ENCODE measurements at places on chromosomes 5 and 9. TPM values are rescaled to one million over a fixed set of nuclear protein-coding genes. Genes with fewer than 3 reads are reported as not detected.

Gene KIAA0825
- 0.46 TPM for polyA plus RNA-seq

Gene MAT2B
- polyA plus RNA-seq: 41.7 TPM

Gene CNTLN
- 2.9 TPM for polyA plus RNA-seq

Gene SV2C
- not detected for polyA plus RNA-seq

Gene NTNG2
- polyA plus RNA-seq: 0.84 TPM

GRCh38 chr9:84863372-84863771 is 193.8 kb downstream of the NTRK2 start:
- DNase-seq: no peak

DNA sequence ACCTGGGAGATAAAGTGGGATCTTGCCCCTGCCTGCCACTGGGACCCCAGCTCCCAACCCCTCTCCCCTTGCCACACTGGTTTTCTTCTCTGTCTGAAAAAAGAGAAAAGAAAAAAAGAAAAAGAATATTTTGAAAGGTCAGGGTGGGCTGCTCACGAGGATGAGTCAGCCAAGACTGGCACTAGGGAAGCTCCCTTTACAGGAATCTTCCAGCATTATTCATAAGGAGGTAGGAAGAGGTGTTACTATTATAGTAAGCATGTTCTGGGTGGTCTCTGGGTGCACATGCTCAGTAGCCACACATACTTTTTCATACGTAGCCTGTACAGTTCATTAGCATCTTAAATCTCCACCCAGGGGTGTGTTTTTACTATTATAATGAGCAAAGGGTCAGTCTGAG is 46.8 kb upstream of the HAND1 start:
- no peak for DNase-seq

- DNase-seq: no peak
Observed at GRCh38 chr5:3249401-3249800, 346.2 kb upstream of the IRX1 start.

DNA sequence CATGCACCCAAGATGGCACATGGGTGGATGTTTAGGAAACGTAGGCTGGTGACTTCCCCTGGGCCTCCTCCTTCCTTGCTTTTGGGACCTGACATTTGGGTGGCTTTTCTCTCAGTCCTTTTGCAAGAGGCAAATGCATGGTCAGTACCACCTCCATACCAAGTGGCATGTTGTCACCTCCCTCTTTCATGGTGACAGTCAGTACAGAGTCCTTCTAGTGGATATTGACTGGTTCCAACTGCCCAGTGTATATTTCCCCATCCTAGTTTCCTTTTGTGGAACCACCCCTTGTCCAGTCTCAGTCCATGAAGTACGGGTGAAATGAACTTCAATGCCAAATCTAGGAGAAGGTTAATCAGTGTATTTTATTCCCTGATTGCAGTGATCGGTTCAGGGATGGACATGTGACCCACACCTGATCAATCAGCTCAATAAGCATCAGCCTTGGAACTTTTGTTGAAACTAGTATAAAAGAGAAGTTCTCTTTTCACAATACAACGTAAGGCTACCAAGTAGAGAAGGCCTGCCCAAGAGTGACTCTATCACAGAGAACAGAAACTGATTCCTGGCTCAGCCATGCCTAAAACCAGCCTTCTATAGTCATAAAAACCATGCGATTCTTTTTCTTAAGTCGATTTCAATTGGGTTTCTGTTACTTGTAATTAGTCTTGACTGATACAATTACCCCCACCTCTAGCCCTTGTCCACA is 143.4 kb upstream of the KLF9 start:
- DNase-seq: no peak

- DNase-seq: no peak
Observed at GRCh38 chr9:4774209-4774608, 18.5 kb upstream of the RCL1 start.

DNA sequence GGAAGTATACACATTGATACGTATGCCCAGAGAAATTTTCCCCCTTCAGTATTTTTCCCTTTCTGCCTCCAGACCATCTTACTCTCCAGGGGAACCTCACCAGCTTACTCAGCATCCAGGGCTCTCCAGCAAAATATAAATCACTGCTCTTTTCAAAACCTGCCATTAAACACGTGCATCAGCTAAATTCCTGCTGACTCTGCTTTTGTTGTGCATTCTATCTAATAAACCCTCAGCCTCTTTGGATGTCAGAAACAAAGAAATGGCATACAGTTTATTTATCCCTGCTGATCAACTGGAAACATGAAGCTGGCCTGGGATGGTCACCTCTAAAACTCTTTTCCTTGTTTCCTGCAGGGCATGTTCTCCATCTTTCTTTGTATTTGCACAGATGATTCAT is 126.8 kb downstream of the TRPM3 start:
- DNase-seq: no peak

DNA sequence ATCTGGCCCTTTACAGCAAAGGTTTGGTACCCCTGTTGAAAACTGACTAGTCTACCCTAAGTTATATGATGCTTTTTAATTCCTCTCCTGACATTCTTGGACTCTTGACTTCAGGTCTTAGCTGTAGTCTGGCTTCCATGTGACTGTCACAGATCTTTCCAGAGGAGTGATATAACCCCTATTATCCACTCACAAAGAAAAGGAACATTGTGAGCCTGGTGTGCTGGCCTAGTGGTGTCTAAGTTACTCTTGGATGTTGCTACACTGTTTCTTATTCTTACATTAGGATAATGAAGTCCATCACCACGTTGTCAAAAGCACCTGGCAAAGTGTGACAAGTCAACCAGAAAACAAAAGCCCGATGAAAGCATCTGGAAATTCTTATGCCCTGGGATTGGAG is 49.8 kb downstream of the RAD23B start:
- DNase-seq: no peak

DNA sequence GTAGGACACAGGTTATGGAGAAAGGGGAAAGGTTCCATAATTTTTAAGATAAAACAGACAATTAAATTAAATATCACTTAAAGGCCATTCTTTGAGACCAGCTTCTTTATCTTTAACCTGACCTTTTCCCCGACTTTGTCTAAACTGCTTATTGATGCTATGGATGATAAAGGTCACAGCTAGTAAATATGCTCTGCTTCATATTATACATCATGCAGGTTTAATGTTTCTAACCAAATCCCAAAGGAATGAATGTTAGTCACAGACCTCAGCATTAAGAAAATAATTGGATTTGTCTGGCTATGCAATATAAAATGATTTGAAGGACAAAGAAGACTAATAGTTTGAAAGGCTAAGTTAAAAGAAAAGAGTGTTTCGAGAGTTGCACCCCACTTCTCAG is 147.6 kb downstream of the ST8SIA4 start:
- peak; percentile 10 for DNase-seq

- peak; percentile 88 for DNase-seq
Observed at GRCh38 chr5:124742983-124743601, 3.3 kb downstream of the ZNF608 start.

- no peak for DNase-seq
Observed at GRCh38 chr9:91151718-91152095, 210.0 kb downstream of the AUH start.

DNA sequence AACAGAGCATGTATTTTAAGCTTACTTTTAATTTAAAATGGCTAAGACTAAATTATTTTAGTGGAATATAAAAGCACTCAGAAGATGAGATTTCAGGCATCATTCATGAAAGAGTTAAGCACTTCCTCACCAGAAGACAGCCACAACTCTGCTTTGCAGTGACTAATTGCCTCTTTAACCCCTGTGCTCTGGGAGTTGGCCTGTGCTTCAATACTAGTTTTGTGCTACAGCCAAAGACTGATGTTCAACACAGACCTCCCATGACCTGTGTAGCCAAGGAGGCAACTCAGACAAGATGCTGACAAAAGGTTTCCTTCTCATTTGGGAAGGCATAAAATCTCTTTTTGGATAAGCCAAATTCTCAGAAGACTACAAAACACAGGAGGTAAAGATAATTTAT is 353.5 kb downstream of the FBXL17 start:
- peak; percentile 10 for DNase-seq

Data from IMR-90 (cell line).